ENCODE measurements at places on chromosomes 2 and 18.

DNA sequence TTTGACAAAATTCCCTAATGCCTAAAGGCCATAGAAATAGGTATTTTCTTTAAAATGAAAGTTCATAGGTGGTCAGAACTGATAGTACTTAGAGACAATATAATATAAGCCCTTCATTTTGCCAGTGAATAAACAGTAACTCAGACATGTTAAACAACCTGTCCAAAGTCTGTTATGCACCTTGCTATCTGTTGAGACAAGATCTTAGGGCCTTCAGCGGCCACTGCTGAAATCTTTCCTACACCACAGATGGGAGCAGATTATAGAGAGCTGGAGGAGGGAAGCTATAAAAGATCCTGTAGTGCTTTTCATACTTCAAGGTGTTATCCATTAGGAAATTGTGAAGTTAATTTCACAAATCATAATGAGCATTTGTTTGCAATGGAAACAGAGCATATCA, 13.8 kb downstream of the CERKL start:
- no peak for DNase-seq

DNA sequence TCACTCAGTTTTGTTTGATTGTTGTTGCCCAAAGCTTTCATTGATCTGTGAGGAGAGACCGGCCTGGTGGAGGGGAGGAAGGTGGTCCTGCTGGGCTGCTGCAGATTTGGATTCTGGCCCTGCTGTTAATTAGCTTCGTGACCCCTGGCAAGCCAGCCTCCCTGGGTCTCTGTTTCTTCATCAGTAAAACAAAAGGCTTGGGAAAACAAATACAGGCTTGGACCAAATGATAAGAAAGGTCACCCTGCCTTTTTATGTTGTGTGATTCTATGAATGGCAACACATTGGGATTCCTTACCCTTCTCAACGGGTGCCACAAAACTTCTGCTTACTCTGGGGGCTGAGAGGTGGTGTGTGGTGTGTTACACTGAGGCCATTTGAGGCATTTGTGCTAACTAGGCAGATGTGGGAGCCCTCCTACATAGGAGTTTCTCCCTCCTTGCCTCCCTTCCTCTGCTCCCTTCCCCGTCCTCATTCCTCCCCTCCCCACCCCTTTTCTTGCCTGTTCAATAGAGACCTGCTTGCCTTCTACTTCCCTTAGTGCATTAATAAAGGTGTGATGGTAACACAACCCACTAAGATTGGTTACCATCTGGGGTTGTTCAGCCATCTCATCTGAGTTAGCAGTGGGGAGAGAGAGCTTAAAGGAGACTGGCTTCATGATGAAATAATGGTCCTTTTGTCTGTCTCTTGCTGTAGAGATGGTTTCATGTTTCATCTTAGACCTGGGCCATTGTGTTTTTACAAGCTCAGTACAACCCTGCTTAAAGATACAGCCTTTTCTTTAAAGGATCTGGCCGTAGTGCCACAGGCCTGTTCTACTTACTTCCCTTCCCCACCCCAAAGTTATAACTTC, 96.2 kb downstream of the TANC1 start:
- no peak for DNase-seq

GRCh38 chr2:9187620-9188214, 18.9 kb upstream of the ASAP2 start:
- no peak for DNase-seq

- DNase-seq: no peak
Observed at GRCh38 chr2:10989782-10990181, 78.0 kb downstream of the KCNF1 start.

DNA sequence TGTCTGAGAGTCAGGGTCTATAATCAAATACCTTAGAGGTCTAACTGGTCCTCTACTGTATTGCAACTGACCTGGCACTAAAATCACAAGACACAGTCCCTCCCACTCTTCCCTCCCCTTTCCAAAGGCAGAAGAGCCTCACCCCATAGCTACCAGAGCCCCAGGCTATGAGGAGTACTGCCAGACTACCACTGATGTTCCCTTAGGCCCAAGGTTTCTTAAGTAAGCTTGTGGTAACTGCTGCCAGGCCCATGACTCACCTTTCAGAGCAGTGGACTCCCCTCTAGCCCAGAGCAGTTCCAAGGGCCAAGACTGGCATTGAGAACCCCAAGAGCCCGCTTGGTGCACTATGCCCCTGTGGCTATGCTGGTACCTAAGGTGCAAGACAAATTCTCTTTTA, 1193.4 kb downstream of the DSC3 start:
- no peak for DNase-seq

- no peak for DNase-seq
Observed at GRCh38 chr18:48804856-48805610, 145.7 kb downstream of the SMAD7 start.

DNA sequence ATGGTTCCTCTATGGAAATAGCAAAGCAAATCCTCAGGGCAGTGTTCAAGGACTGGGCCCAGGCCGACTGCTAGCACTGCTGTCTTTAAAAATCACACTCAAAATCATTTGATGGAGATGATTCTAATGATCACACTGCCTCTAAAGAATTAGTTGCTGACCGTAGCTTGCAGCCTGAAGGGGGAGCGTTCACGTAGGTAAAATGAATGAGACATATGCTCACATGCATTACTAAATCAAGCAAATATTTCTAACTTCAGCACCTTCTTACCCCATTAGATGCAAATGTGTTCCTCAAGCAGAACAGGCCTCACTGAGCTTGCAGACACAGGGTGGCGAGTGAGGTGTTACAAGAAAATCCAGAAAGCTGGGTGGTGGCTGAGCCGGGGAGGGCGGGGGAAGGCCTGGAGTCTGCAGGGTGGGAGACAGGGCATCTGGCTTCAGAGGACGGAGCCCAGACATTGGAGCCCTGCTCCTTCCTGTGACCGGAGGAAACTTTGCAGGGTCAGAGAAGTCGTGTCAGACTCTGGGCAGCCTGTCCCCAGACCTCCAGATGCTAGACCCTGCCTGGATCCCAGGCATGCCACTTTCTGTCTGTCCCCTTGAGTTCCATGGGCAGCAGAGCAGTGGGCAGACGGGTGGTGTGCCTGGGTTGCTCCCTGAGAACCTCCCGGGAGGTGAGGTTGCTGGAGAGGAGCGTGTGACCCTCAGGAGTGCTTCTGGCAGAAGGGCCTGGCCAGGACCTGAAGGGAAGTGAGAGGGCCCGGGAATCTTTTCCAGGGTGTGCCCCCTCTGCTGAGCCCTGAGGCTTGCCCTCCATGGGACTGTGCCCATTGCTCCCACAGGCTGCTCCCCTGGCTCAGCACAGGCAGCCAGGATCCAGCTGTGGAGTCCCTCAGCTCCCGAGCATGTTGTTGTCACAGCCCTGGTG, 7.1 kb upstream of the NPPC start:
- no peak for DNase-seq

DNA sequence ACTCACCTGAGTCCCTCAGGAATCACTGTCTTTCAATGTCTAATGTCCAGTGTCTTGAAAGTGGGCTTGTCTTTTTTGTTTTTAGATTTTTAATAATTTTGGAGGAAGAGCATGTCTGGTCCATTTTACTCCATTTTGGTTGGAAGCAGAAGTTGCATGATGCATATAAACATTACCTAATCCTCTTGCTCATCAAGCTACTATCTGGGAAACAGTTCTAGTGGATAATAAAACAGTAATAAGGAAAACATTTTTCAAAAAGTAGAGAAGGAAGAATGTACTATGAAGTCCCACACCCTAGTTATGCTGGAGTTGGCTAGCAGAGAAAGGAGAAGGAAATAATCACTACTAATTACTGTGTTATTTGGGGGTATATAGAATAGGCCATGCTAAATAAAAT, 263.7 kb downstream of the ETAA1 start:
- DNase-seq: no peak

- no peak for DNase-seq
Observed at GRCh38 chr18:74331404-74331803, 15.8 kb downstream of the C18orf63 start.

GRCh38 chr18:48539406-48540250, 797 bp downstream of the CTIF start:
- peak; percentile 60 for DNase-seq

GRCh38 chr2:235026649-235027557, 75.1 kb downstream of the SH3BP4 start:
- DNase-seq: no peak

- DNase-seq: no peak
Observed at GRCh38 chr2:108960006-108960405, 29.0 kb downstream of the EDAR start.

GRCh38 chr18:35005963-35006577, 35.1 kb upstream of the MAPRE2 start:
- DNase-seq: peak; percentile 45

DNA sequence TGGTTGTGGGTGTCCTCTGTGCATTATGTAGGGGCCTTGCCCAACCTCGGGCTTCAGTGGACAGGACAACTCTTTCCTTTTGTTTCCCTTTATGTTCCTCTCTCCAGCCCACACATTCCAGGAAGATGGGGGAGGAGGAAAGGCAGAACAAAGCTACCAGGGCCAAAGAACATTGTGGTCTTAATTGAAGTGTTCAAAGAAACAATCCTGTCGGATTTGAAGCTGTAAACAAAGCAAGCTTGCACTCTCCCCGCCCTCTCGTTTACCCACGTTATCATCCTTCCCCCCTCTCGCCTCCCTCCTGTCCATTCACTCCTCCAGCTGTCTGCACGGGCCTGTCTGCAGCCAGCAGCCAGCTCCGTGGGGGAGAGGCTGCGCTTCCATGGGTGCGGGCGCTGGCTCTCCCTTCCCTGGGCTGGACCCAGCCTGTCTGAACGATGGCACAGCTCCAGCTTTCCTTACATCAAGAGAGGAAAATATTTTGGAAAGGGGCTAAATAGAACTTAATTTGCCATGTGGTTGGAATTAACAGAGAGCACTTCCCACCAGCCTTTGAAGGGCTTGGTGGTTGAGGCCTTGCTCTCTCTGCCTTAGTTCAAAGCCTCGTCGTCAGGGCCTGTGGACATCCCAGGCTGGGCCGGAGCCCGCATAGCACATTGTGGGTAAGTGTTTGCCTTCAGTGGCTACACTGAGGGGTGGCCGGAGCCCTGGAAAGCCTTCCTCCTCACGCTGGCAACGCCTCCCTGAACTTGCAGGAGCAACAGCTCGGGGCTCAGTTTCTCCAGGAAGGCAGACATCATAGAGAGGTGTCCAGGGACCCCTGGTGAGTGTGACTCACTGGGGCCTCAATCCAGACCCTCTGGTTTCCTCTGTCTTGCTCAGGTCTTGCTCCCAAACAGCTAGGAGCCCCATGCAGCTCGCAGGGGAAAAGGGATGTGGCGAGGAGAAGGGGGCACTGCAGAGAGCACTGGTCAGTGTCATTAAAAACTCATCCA, 60.6 kb upstream of the HS6ST1 start:
- no peak for DNase-seq

- no peak for DNase-seq
Observed at GRCh38 chr18:48098007-48098406, 167.5 kb upstream of the SMAD2 start.

DNA sequence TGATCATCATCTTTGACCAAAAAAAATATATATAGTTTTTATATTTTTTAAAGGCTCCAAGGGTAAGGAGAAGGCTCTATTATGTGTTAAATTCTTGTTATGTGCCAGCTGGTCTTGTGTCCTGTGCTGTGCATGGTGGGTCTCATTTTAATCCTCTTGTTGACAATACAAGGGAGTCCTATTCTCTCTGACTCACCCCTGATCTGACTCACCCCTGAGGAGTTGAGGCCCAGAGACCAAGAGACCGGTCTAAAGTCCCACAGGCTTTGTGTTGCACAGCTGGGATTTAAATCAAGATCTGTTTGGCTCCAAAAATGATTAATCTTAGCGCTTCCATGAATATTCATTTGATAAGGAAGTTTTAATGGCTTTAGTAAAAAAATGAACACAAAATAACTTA, 25.7 kb downstream of the MC2R start:
- DNase-seq: no peak

DNA sequence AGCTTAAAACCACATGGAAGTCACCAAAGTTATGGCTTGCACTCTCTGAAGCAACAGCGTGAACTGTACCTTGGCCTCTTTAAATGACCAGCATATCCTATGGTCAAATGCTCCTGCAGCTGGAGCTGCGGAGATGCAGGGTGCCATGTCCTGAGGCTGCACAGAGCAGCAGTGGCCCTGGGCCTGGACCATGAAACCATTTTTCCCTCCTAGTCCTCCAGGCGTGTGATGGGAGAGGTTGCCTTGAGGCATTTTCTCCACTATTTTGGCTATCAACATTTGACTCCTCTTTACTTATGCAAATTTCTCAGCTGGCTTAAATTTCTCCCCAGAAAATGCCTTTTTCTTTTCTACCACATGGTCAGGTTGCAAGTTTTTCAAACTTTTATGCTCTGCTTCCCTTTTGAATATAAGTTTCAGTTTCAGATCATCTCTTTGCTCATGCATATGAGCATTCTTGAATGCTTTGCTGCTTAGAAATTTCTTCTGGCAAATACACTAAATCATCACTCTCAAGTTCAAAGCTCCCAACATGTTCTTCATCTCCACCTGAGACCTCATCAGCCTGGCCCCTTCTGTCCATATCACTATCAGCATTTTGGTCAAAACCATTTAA, 82.9 kb upstream of the TMEFF2 start:
- DNase-seq: no peak

- no peak for DNase-seq
Observed at GRCh38 chr2:203340791-203341487, 12.7 kb downstream of the ABI2 start.

GRCh38 chr2:45935791-45936622, 284.5 kb downstream of the PRKCE start:
- DNase-seq: peak; percentile 79

GRCh38 chr2:102185347-102185746, 1.5 kb upstream of the IL1RL2 start:
- no peak for DNase-seq

DNA sequence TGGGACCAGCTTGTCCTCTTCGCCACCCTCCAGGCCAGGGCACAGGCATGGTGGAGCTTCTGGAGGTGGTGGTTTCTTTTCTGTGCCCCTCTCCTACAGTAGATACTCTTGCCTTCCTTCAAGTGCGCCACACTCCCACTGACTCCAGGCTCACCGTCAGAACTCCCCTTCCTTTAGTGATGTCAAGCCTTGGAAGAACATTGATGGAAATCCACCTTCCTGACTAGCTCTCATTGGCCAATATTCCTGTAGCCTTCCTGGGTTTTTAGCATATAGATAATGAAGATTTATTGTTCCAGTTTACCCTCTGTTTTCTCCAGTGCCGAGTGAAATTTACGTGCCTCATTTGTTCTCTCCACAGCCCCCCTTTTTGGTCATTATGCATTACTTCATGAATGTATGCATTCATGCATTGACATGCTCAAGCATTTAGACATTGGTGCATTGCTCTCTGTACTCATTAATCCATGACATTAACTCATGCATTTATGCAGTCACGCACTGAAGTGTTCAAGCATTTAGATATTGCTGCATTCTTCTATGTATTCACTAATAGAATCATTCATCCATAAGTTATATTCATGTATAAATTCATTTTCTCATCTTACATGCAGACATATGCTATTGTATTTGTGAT, 37.3 kb downstream of the PLB1 start:
- DNase-seq: no peak
